ENCODE measurements at places on chromosomes 13 and 19.

DNA sequence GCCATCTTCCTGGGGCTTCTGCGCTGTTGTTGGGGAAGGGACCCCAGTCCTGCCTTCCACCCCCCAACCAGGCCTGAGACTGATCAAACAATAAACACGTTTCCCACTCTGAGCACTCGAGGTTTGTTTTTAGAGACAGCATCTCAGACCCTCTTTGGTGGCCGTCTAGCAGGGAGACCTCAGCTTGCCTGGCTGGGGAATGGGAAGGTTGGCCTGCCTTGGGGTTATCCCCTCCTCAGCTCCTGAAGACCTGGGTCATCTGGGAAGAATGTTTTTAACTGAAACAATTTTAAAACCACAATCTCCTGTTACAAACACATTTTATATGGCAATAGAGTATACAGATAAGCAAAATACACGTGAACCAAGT is 2.0 kb downstream of the ZNF581 start:
- no peak for DNase-seq

- no peak for DNase-seq
Observed at GRCh38 chr13:40175639-40176038, 490.8 kb downstream of the FOXO1 start.

DNA sequence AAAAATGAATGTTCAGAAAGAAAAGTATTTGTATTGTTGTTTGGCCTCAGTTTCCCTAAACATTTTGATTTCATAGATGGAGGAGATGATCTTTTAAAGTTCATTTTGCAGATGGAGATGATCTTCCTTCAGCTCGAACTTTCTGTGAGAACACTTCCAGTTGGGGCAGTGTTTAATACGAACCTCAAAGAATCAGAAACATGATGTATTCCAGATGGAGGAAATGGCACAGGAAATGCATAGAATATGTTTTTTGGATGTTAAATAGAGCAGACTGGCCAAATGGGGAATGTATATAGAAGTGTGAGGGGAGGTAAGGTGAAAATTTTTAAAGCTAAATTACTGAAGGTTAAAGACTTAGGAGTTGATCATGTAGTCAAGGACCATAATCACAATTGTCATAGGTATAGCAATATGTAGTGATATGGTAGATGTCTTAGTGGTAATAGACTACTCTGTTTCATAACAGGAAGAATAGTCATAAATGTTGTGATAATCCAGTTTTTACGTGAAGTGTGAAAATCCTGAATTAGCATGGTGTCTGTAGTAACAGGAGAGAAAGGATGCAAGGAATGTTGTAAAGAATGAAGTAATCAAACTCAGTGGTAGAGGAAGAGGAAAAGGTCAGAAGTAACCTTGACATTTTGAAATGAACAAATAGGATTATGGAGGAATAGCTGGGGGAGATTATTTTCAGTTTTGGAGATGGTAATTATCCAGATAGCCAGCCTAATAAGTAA is 5.1 kb downstream of the RAP2A start:
- no peak for DNase-seq

- no peak for DNase-seq
Observed at GRCh38 chr19:48740164-48740972, at the start of gene RASIP1. TSS of gene RASIP1 (minus strand) at chr19:48740610. CDS start at chr19:48740282, 328 bp downstream.

DNA sequence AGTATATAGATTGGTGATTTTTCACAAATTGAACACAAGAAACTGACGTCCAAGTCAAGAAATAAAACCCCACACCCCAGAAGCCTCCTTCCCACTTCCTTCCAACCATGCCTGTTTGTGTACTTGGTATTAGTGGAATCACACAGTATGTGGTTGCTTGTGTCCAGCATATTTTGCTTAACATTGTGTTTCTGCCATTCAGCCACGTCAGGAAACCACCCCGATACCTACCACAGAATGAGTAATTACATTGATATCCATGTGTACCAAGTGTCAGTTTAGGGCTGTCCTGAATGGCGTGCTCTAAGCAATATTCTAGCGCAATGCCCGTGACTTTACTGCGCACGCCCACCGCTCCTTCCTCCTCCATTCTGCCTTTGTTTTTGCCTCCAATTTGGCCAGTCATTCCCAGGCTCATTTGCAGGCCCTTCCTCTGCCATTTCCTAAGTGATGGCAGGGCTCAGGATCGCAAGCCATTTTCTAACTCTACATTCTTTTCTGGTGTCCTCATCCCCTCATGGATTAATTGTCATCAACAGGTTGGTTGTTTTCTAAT is 25.9 kb upstream of the MPHOSPH8 start:
- DNase-seq = no peak

- no peak for DNase-seq
Observed at GRCh38 chr13:113776231-113777125, 17.5 kb downstream of the TMEM255B start.

DNA sequence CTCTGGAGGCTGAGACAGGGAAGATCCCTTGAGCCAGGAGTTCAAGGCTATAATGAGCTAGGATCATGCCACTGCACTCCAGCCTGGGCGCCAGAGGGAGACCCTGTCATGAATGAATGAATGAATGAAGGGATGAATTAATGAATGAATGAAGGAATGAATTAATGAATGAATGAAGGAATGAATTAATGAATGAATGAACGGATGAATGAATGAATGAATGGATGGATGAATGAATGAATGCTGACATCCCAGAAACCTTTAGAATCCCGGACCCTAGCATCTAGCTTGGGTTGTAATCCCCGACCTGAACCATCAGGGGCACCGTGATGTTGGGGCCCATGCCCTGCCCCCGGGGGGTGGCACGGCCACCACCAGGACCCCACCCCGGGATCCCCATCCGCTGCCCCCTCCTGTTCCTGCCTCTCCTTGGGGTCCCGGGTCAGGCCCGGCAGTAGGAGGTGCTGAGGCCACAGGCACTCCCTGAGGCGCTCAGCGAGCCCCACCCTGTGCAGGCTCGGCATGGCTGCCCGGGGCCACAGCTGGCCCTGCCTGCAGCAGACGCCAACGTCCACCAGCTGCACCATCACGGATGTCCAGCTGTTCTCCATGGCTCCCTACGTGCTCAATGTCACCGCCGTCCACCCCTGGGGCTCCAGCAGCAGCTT is 3.4 kb downstream of the EBI3 start:
- no peak for DNase-seq
